HFFc6 (cell line): ENCODE measurements at places on chromosomes 1 and 21.

- no peak for DNase-seq
These were observed 885.3 kb downstream of the TTLL7 start for GRCh38 chr1:83113652-83114051.

DNA sequence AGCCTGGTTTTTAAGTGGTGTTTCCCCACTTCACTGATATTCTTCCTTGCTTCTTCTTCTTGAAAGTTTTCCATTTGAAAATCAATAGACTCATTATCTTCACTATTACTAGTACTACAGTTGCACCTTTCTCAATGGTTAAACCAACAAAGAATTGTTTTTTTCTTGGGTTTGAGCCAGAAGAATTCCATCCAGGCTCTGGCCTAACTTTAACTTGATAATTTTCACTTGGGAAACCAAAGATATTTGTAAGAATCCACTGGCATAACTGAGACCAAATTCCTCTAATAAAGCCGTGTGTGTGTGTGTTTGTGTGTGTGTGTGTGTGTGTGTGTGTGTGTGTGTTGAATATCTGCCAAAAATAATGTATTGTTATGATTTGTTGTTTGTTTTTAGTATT lies 103.2 kb downstream of the SGIP1 start:
- DNase-seq: no peak

- DNase-seq: no peak
These were observed 29.7 kb upstream of the FMOD start for GRCh38 chr1:203380420-203381150.

- DNase-seq: no peak
These were observed 55.7 kb downstream of the USP1 start for GRCh38 chr1:62492521-62492920.

DNA sequence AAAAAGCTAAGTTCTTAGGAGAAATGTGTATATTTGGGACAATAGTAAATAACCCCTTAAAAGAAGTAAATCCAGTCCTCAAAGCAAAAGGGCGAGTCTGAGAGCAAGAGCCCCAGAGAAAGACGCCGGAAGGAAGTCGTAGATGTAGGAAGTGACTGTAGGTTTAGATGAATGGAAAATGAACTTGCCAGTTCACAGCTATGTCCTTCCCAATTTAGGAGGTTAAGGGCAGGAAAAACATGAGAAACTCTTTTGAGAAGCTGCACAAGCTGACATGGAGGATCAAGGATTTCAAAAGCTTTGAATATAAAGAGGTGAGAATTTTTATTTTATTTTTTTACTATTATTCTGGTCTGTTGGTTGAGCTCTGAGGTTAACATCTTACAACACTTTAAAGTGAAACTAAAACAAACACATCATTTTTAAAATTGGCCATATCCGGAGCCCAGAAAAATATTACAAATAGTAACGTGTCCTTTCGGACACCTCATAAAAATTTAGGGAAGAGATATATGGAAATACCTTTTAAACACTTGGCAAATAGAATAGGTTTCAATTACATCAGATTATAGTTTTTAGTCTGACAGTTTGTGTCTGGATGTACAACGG lies 1178.6 kb downstream of the MRPL39 start:
- DNase-seq: no peak
